Osteocyte (in vitro differentiated cells): ENCODE measurements at places on chromosomes 12 and 14. TPM values are rescaled to one million over a fixed set of nuclear protein-coding genes. Genes with fewer than 3 reads are reported as not detected.

DNA sequence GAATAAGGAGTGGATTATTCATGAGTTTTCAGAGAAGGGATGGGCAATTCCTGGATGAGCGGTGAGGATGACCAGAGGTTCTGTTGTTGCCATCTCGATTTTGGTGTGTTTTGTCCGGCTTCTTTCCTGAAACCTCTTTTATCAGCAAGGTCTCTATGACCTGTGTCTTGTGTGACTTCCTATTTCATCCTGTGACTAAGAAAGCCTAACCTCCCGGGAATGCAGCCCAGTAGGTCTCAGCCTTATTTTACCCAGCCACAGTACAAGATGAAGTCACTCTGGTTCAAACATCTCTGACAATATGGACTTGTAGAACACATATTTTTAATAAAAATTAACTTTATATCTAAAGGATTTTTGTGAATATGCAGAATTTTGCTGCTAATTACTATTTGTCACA is 716.4 kb downstream of the FSCB start:
- no peaks in the 10 kb centered on the region for H3K4me1 ChIP-seq
- no peaks in the 10 kb centered on the region for H3K27me3 ChIP-seq
- no peak overlapping the region for H3K4me3 ChIP-seq
- H3K36me3 ChIP-seq: no peaks in the 10 kb centered on the region

GRCh38 chr14:88325883-88326282 is 2.8 kb upstream of the KCNK10 start:
- no peak overlapping the region for H3K4me3 ChIP-seq
- no peaks in the 10 kb centered on the region for H3K36me3 ChIP-seq
- H3K27me3 ChIP-seq: peaks cover 56% of the 10 kb centered on the region
- DNase-seq: no peak
- no peak overlapping the region for H3K27ac ChIP-seq

The BIN2 gene
- not detected in 2 replicates for total RNA-seq

DNA sequence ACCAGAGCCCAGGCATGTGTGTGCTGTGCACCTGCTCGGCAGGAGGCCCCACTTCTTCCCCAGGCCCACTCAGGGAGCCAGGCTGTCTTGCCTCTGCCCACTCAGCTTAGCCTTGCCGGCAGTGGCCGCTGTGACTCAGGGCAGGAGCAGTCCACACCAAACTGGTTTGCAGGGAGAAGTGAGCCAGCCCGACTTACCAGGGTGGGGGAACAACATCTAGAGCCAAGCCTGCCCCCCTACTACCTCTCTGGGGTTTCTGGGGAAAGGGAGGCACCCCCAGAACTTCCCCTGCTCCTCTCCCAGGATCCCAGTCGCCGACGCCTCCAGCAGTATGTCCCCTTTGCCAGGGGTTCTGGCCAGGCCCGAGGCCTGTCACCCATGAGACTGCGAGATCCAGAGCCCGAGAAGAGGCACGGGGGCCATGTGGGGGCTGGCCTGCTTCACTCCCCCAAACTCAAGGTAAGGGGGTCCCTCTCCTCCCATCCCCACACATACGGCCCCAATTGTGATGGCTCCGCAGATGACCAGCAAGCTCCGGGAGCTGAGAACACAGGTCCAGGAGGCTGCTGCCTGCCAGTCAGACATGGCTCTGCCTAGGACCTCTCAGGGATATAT is 3.0 kb downstream of the PLEKHG6 start:
- no peaks in the 10 kb centered on the region for H3K27me3 ChIP-seq
- H3K36me3 ChIP-seq: no peaks in the 10 kb centered on the region
- DNase-seq: no peak
- H3K4me3 ChIP-seq: no peak overlapping the region
- peaks cover 23% of the 10 kb centered on the region for H3K4me1 ChIP-seq
- H3K27ac ChIP-seq: no peak overlapping the region

GRCh38 chr12:112252184-112252583 is 126.8 kb downstream of the TRAFD1 start:
- no peak for DNase-seq
- H3K4me1 ChIP-seq: no peaks in the 10 kb centered on the region
- no peak overlapping the region for H3K4me3 ChIP-seq
- no peaks in the 10 kb centered on the region for H3K27me3 ChIP-seq
- H3K36me3 ChIP-seq: peaks cover 51% of the 10 kb centered on the region
- H3K27ac ChIP-seq: no peak overlapping the region

The HOXC6 gene
- not detected in 2 replicates for total RNA-seq

The HOXC4 gene
- not detected in 2 replicates for total RNA-seq

DNA sequence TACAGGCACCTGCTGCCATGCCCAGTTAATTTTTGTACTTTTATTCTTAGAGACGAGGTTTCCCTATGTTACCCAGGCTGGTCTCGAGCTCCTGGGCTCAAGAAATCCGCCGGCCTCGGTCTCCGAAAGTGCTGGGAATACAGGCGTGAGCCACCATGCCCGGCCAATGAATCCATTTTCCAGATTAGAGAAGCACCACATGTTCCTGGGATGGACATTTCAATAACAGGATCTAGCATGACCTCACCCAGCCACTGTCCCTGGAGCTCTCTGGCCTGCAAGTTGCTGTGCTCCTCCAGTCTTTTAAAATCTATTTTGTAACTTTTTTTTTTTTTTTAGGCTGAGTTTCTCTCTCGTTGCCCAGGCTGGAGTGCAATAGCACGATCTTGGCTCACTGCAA is 2.2 kb downstream of the GPR132 start:
- DNase-seq: no peak
- H3K27me3 ChIP-seq: peaks cover 2% of the 10 kb centered on the region
- H3K36me3 ChIP-seq: no peaks in the 10 kb centered on the region
- no peak overlapping the region for H3K27ac ChIP-seq
- H3K4me1 ChIP-seq: peaks cover 6% of the 10 kb centered on the region

GRCh38 chr12:87059231-87059630 is 803.0 kb upstream of the MGAT4C start:
- no peak overlapping the region for H3K27ac ChIP-seq
- no peak overlapping the region for H3K4me3 ChIP-seq
- H3K36me3 ChIP-seq: no peaks in the 10 kb centered on the region
- H3K27me3 ChIP-seq: peaks cover 9% of the 10 kb centered on the region
- DNase-seq: no peak
- no peaks in the 10 kb centered on the region for H3K4me1 ChIP-seq

GRCh38 chr12:10584415-10584814 is 29.0 kb downstream of the MAGOHB start:
- no peak overlapping the region for H3K4me3 ChIP-seq
- no peak overlapping the region for H3K27ac ChIP-seq
- no peak for DNase-seq
- peaks cover 37% of the 10 kb centered on the region for H3K36me3 ChIP-seq
- H3K27me3 ChIP-seq: no peaks in the 10 kb centered on the region

DNA sequence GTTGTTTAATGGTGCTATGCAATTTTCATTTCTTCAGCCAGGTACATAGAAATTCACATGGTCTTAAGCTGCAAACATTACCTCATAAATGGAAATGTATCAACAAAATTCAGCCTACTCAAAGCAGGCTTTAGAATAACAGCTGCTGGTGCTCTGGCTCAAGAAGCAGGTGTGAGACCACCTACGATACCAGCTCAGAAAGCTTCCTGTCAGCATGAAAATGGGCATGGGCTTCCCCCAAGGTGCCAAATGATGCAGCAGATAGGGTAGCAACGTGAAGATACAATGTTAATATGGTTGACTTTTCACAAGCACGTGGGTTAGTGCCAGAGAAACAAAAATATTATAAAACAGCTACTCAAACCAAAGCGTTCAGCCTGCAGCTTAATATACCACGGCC is 343.4 kb upstream of the PRICKLE1 start:
- DNase-seq: no peak
- H3K36me3 ChIP-seq: no peaks in the 10 kb centered on the region
- H3K4me1 ChIP-seq: no peaks in the 10 kb centered on the region
- H3K27me3 ChIP-seq: peaks cover 14% of the 10 kb centered on the region
- H3K27ac ChIP-seq: no peak overlapping the region

The UNC119B gene
- total RNA-seq: 26.8 and 27.9 TPM in 2 replicates

The RIN3 gene
- 26.7 and 31.3 TPM in 2 replicates for total RNA-seq

DNA sequence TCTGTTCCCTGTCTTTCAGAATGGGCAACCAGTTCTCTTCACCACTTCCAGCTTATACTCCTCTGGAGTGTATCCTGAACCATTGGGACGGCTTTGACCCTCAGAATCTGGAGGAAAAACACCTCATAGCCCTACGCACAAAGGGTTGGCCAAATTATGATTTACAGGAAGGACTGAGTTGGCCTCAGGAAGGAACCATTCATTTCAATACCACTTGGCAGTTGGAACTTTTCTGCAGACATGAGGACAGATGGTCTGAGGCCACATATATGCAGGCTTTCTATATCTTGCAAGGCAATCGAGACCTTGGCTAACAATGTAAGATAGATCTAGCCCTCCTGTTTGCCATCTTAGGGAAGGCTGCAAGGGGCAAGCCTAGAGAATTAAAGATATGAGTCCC is 24.0 kb downstream of the CLECL1 start:
- H3K27ac ChIP-seq: no peak overlapping the region
- no peak for DNase-seq
- H3K4me1 ChIP-seq: no peaks in the 10 kb centered on the region

GRCh38 chr12:120680165-120680738 is 6.7 kb upstream of the MLEC start:
- H3K4me1 ChIP-seq: no peaks in the 10 kb centered on the region
- no peaks in the 10 kb centered on the region for H3K36me3 ChIP-seq
- DNase-seq: no peak
- H3K4me3 ChIP-seq: no peak overlapping the region
- no peak overlapping the region for H3K27ac ChIP-seq

The IL22 gene
- not detected in 2 replicates for total RNA-seq

- DNase-seq: no peak
- H3K4me1 ChIP-seq: no peaks in the 10 kb centered on the region
- no peak overlapping the region for H3K4me3 ChIP-seq
These were observed 40.7 kb upstream of the DACT1 start for GRCh38 chr14:58597041-58597440.

DNA sequence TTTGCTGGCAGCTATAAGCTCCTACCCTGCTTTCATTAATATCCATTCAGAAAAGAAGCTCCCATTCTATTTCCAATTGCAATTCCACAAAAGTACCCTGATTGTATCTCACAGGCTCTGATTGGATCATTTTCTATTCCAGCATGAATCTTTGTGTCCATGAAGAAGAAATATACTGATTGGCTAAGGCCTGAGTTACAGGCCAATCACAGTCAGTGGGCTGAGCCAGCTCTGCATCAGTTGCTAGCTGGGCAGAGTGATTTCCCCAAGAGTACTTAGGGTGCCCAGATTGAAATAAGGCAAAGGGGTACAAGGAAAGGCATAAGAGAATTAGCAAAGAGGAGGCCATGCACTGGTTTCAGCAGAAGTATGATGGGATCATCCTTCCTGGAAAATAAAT is 14.4 kb downstream of the ART4 start:
- no peaks in the 10 kb centered on the region for H3K36me3 ChIP-seq
- no peak overlapping the region for H3K27ac ChIP-seq
- H3K4me3 ChIP-seq: no peak overlapping the region
- H3K27me3 ChIP-seq: no peaks in the 10 kb centered on the region
- peaks cover 13% of the 10 kb centered on the region for H3K4me1 ChIP-seq
- DNase-seq: no peak

The OTUB2 gene
- 1.3 TPM in 2 replicates for total RNA-seq

GRCh38 chr12:81339071-81339470 is 261.2 kb downstream of the ACSS3 start:
- H3K4me1 ChIP-seq: no peaks in the 10 kb centered on the region
- no peaks in the 10 kb centered on the region for H3K36me3 ChIP-seq
- peaks cover 28% of the 10 kb centered on the region for H3K27me3 ChIP-seq
- DNase-seq: no peak

DNA sequence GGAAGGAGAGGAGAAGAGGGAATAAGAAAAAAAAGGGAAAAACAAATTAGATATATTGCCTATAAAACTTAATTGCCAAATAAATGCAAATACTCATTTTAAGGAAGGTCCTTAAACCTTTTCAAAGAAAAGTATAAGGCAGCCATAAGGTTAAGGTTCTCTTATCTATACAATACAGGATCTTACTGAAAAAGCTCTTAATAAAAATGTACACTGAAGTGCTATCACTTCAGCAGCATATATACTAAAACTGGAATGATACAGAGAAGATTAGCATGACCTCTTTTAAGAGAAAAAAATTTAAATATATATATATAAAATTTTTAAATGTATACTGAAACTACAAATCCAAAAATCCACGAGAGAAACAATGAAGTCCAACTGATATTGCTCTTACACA is 65.6 kb downstream of the PPP2R5E start:
- no peak overlapping the region for H3K27ac ChIP-seq
- no peaks in the 10 kb centered on the region for H3K27me3 ChIP-seq
- H3K36me3 ChIP-seq: no peaks in the 10 kb centered on the region
- H3K4me3 ChIP-seq: no peak overlapping the region

- H3K27ac ChIP-seq: peak overlapping the region; percentile 16
- H3K4me3 ChIP-seq: no peak overlapping the region
- peaks cover 3% of the 10 kb centered on the region for H3K27me3 ChIP-seq
These were observed 61.7 kb upstream of the BCL2L14 start for GRCh38 chr12:12008931-12009611.

- H3K27ac ChIP-seq: no peak overlapping the region
- no peak for DNase-seq
- H3K4me1 ChIP-seq: peaks cover 28% of the 10 kb centered on the region
- peaks cover 2% of the 10 kb centered on the region for H3K27me3 ChIP-seq
- peaks cover 31% of the 10 kb centered on the region for H3K36me3 ChIP-seq
- no peak overlapping the region for H3K4me3 ChIP-seq
These were observed 1.2 kb upstream of the DDN start for GRCh38 chr12:49000346-49000745.

The TPH2 gene
- total RNA-seq: not detected in 2 replicates

DNA sequence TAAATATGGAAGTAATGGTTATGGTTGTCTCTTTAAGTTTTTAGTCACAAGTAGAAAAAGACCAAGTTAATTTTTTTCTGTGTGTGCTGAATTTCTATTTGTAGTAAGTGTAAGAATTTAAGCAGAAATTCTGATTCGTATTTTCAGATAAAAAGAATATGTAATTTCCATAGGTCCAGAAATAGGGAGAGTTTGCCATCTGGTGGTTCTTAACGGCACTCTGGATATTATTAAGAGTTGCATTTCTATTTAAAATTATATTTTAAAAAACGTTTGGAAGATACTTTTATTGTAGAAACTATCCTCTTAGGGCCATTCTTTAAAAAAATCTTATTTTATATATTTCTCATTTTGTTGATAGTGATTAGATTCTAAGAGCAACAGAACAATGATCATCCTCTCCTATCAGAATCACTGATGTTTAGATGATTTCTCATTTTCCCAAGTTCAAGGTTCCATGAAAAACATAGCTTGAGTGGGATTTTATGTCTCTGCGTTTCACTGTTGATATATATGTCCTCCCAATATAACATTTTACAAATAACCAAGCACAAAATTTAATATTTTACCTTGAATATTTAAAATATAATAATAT is 88.3 kb downstream of the LRRK2 start:
- H3K27ac ChIP-seq: no peak overlapping the region
- H3K27me3 ChIP-seq: peaks cover 5% of the 10 kb centered on the region
- H3K4me3 ChIP-seq: no peak overlapping the region

The DTX1 gene
- not detected in 2 replicates for total RNA-seq

The PTGER2 gene
- 2.1 and 2.4 TPM in 2 replicates for total RNA-seq

DNA sequence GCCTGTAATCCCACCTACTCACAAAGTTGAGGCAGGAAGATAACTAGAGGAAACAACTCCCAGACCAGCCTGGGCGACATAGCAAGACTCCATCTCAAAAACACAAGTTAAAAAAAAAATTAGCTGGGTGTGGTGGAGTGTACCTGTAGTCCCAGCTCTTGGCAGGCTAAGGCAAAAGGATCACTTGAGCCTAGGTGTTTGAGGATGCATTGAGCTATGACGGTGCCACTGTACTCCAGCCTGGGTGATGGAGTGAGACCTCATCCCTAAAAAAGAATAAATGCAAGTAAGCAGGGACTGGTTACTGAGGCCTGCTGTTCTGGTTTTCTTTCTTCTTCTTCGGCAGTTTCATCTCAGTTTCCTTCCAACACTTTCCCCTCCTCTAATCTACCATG is 7.4 kb downstream of the PTPN21 start:
- peaks cover 25% of the 10 kb centered on the region for H3K36me3 ChIP-seq
- peaks cover 21% of the 10 kb centered on the region for H3K4me1 ChIP-seq
- H3K27me3 ChIP-seq: no peaks in the 10 kb centered on the region
- H3K27ac ChIP-seq: no peak overlapping the region
- no peak overlapping the region for H3K4me3 ChIP-seq

The GLIPR1L2 gene
- total RNA-seq: 0.78 and 1.2 TPM in 2 replicates
